ENCODE measurements at places on chromosomes 4 and X.

GRCh38 chr4:140115140-140115539, 38.8 kb downstream of the MAML3 start:
- DNase-seq: no peak
- no peak overlapping the region for H3K4me3 ChIP-seq
- no peak overlapping the region for H3K27ac ChIP-seq
- no peaks in the 10 kb centered on the region for H3K36me3 ChIP-seq

DNA sequence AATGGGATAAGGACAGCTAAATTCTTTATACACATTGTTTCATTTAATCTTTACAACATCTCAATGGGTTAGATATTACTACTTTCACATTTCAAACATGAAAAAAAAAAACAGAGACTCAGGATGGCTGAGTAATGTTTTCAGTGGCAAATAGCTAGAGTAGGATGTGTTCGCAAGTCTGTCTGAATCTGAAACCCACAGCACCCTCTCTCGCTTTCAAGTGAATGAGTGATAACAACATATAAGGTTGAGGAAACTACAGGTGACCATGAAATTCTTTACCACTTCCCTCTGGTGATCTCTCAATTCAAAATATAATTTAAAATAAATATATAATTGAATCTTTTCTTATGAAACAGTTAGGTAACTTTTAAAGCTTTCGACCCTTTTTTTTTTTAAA, 162.6 kb downstream of the PRR32 start:
- no peaks in the 10 kb centered on the region for H3K36me3 ChIP-seq
- H3K4me3 ChIP-seq: no peak overlapping the region
- no peak for DNase-seq
- no peak overlapping the region for H3K27ac ChIP-seq

- H3K27ac ChIP-seq: no peak overlapping the region
- DNase-seq: no peak
- H3K36me3 ChIP-seq: no peaks in the 10 kb centered on the region
- no peaks in the 10 kb centered on the region for H3K27me3 ChIP-seq
Measured at GRCh38 chr4:128384091-128384520, 96.5 kb upstream of the PGRMC2 start.

GRCh38 chr4:156628858-156629257, 342.7 kb downstream of the PDGFC start:
- no peak for DNase-seq
- H3K4me3 ChIP-seq: no peak overlapping the region
- no peaks in the 10 kb centered on the region for H3K27me3 ChIP-seq
- H3K36me3 ChIP-seq: no peaks in the 10 kb centered on the region
- no peak overlapping the region for H3K27ac ChIP-seq

- H3K4me3 ChIP-seq: no peak overlapping the region
- no peaks in the 10 kb centered on the region for H3K27me3 ChIP-seq
- no peak for DNase-seq
- no peaks in the 10 kb centered on the region for H3K36me3 ChIP-seq
Measured at GRCh38 chrX:127405946-127406345, 586.4 kb downstream of the PRR32 start.

DNA sequence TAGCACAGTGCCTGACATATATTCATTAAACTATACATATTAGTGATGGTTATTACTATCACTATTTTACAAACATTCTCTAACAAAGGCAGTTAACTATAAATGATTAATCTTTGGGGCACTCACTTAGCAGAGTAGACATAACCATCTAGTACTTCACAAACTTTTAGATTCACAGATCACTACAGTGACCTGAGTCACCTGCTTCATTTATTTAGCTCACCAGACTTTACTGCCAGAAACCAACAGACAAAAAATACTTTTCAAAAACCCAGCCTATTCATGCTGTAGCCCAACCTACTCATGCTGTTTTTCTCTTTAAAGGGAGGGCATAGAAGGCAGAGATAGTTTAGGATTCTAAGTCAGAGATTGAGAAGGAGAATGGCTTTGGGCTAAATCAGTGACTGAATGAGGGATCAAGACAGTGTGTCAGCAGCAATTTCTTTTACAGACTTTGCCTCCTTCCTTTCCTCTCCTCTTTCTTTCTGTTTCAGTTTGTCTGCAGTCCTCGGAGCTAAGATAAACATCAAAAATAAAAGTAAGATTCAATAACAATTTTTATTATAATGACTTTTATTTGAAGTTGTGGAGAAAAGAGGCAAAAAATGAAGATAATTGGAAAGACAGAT, 34.7 kb upstream of the PDE5A start:
- H3K27ac ChIP-seq: no peak overlapping the region
- DNase-seq: no peak
- no peaks in the 10 kb centered on the region for H3K27me3 ChIP-seq
- no peak overlapping the region for H3K4me3 ChIP-seq

DNA sequence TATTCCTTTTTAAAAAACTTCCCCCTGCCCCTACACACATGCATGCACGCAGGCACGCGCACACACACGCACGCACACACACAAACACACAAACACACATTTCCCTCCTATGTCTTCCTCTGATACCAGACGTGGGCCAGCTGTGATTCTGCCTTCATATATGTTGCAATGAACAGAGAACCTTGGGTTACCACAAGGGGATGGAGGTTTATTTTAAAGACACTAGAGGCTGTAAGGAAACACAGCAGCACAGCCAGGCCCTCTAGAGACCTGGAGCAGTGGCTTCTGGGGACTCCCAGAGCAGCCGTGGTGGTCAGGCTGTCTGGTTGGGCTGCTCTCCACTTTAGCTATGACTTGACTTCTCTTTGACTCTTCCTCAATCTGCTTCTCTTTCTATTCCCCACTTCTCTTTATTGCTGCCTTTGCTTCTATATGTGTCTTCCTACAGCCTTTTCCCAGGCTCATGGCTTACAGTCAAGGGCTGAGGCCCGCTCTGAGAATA, 3.2 kb upstream of the TLR10 start:
- peaks cover 18% of the 10 kb centered on the region for H3K36me3 ChIP-seq
- H3K27me3 ChIP-seq: no peaks in the 10 kb centered on the region
- peaks cover 15% of the 10 kb centered on the region for H3K4me1 ChIP-seq

DNA sequence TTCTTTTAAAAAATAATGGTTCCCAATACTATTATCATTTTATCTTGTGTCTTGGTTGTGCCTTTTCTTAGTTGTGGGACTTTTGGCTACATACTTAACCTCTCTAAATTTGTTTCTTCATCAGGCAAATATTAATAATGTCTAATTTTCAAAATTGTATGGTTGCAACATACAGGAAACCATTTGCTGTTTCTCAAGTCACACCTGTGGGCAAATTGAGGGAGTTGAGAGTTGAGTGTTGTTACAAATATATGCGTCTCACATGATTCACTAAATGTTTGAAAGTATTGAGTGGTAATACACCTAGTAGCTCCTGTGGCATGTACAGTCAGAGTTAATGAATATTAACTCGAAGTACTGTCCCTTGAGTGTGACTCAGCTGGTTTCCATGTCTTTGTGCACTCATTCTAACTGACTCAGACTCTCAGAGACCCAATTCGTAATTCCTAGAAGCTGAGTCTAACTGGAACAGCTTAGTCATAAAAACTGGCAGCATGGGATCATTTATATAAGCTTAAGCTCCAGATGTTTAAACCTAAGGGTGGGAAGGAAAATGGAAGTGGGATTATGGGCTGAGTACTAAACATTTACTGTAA, 802.4 kb downstream of the TRIML1 start:
- H3K4me3 ChIP-seq: no peak overlapping the region
- no peaks in the 10 kb centered on the region for H3K4me1 ChIP-seq
- H3K27ac ChIP-seq: no peak overlapping the region
- DNase-seq: no peak
- H3K27me3 ChIP-seq: no peaks in the 10 kb centered on the region
- H3K36me3 ChIP-seq: no peaks in the 10 kb centered on the region

DNA sequence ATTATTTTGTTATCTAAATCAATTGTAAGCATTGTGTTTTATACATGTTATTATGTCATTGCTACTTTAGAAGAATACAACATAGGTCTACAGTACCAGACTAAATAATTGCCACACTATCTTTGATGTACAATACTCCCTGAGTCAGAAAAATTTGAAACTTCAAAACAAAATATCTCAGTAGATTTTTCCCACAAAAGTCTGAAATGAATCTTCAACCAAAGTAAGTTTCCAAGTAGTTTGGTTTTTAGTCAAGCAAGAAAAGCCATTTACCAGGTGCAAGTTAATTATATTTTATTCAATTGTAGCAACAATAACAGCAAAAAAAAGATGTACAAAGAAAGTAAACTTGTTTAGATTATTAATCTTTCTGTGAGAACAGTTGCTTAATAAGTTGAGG, 11.4 kb upstream of the PARM1 start:
- no peaks in the 10 kb centered on the region for H3K4me1 ChIP-seq
- H3K27me3 ChIP-seq: no peaks in the 10 kb centered on the region
- H3K27ac ChIP-seq: no peak overlapping the region

- no peak for DNase-seq
- H3K4me1 ChIP-seq: no peaks in the 10 kb centered on the region
- no peak overlapping the region for H3K4me3 ChIP-seq
- no peaks in the 10 kb centered on the region for H3K27me3 ChIP-seq
- H3K27ac ChIP-seq: no peak overlapping the region
- H3K36me3 ChIP-seq: no peaks in the 10 kb centered on the region
Measured at GRCh38 chr4:106971636-106972035, 64.5 kb downstream of the DKK2 start.

GRCh38 chr4:89023140-89023539, 33.8 kb downstream of the FAM13A start:
- no peak overlapping the region for H3K4me3 ChIP-seq
- no peak overlapping the region for H3K27ac ChIP-seq
- peaks cover 24% of the 10 kb centered on the region for H3K4me1 ChIP-seq
- H3K27me3 ChIP-seq: no peaks in the 10 kb centered on the region
- no peak for DNase-seq

DNA sequence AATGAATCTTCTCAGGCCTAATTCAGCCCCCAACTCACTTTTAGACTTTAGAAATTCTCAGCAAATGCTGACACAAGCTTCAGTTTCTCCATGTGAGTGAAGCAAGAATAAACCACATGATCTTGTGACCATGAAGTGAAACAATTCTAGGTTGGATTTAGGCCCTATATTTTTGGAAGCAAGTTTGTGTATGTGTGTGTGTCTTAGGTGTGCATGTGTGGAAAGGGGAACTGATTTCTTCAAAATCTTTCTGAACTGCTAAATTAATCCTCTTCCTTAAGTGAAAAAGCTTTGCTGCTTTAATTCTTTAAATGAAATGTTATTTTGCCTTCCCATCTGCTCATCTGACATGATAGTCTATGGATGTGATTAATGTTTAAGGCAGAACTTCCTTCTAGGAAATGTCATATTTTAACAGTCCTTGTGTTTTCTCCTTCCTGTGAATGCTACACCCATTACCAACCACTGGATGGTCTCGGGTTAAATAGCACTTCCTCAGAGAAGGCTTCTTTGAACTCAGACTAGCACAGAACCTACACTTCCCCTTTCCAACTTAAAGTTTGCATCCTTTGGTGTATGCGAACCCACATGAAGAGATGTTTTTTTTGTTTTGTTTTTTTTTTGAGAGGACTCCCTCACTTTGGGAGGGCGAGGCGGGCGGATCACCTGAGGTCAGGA, 1.2 kb upstream of the TMEM144 start:
- H3K27me3 ChIP-seq: peaks cover 16% of the 10 kb centered on the region
- H3K4me1 ChIP-seq: peaks cover 19% of the 10 kb centered on the region
- no peak overlapping the region for H3K27ac ChIP-seq
- H3K36me3 ChIP-seq: no peaks in the 10 kb centered on the region

DNA sequence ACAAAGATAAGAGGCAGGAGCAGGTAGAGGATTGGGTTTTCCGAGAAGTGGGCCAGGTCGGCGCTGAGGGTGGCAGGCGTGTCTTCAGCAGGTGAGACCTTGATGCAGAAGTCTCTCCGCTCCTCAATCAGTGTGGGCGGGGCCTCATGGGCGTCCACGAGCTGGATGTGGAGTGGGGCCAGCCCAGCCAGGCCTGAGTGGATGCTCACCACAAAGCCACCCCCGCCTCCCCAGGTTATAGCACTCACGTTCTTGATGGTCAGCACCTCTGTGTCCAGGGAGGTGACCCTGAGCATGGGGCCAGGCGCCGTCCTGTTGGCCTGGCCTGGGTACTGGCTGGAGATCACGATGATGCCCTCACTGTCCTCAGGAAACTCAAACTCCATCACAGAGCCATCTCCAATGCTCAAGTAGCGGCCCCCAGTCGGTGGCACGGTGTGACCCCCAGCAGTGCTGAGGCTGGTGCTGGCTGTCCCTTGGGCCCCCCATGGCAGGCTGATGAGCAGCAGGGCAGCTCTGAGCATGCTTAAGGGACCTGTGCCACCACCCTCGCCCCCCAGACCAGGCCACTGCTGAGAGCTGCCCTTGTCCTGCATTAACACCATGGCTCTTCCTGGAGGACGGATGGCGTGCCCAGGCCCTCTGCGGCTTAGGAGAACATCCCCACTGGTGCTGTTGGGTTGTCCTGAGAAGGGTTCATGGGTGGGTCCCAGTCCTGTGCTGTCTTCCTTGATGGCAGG, 1.9 kb downstream of the SLC10A3 start:
- no peak for DNase-seq
- peak overlapping the region; percentile 72 for H3K27ac ChIP-seq
- H3K4me1 ChIP-seq: peaks cover 33% of the 10 kb centered on the region
- no peaks in the 10 kb centered on the region for H3K27me3 ChIP-seq

GRCh38 chr4:47213971-47214370, 182.6 kb downstream of the GABRB1 start:
- DNase-seq: no peak
- H3K27ac ChIP-seq: no peak overlapping the region
- H3K4me1 ChIP-seq: no peaks in the 10 kb centered on the region
- H3K36me3 ChIP-seq: no peaks in the 10 kb centered on the region
- no peak overlapping the region for H3K4me3 ChIP-seq

- H3K27me3 ChIP-seq: no peaks in the 10 kb centered on the region
- no peak overlapping the region for H3K4me3 ChIP-seq
- H3K36me3 ChIP-seq: peaks cover 38% of the 10 kb centered on the region
- no peak overlapping the region for H3K27ac ChIP-seq
- H3K4me1 ChIP-seq: peaks cover 29% of the 10 kb centered on the region
Measured at GRCh38 chr4:184664445-184665210, 15.1 kb downstream of the PRIMPOL start.

DNA sequence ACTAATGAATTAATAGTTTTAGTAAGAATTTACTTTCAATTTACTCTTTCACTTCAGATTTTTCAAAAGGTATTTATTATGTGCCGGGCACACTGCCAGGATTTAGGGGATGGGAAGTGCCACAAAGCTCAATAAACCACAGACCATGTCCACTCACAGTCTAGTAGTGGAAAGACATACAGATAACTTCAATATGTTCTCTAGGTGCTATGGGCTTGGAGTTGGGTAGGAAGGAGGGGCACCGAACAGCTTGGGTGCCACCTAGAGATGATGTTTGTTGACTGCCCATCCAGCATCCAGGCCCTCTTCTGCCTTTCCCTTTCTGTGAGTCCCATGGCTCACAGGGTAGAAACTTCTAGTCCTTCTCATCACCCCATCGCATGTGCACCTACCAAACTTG, 17.8 kb downstream of the MFAP3L start:
- no peak for DNase-seq
- no peaks in the 10 kb centered on the region for H3K4me1 ChIP-seq
- H3K36me3 ChIP-seq: no peaks in the 10 kb centered on the region
- no peak overlapping the region for H3K27ac ChIP-seq
- peaks cover 11% of the 10 kb centered on the region for H3K27me3 ChIP-seq
- H3K4me3 ChIP-seq: no peak overlapping the region

Data from activated naive CD4-positive, alpha-beta T cell treated with anti-CD3 and anti-CD28 coated beads, Interleukin-2, amount 10 ng/mL, durations not matched to agents 7 days and 5 days (primary cell).